ENCODE measurements at places on chromosomes 16 and 17.
A peak's percentile ranks its signal among the peaks of the same experiment; 100 is the strongest.

- DNase-seq, result peak; percentile 79
Measured at GRCh38 chr17:36722121-36722902, 120.9 kb downstream of the MRM1 start.

DNA sequence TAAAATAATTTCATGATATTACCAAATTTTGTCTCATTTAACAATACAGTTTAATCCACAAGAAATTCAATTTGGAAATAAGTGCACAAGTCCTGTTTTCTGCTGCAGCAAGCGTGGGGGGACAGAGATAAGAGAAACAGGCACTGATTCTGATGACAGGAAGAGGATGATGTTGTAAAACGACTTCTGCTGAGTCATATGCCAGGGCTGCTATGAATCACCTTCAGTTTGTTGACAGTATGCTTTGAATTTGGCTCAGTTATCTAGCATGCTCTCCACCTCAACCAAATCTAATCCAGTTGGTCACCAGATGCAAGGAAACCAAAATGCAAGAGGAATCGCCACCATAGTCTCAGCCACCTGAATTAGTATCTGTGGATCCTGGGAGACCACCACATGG is 244.1 kb upstream of the MON1B start:
- no peak for DNase-seq

DNA sequence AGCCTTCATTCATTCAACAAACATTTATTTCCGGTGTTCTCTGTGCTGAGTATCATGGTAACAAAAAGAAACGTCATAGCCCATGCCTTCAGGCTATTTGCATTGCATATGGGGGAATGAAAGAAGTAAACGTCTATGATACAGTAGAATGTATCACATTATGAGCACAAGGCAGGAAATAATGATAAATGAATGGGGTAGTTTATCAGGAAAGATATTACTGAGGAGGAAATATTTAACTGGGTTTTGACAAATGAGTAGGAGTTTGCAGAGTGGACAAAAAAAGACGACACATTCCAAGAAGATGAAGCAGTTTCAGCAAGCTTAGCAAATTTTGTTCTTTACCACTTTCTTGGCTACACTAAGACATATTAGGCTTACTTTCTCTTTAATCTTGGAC is 1.3 kb upstream of the KRTAP4-7 start:
- no peak for DNase-seq

DNA sequence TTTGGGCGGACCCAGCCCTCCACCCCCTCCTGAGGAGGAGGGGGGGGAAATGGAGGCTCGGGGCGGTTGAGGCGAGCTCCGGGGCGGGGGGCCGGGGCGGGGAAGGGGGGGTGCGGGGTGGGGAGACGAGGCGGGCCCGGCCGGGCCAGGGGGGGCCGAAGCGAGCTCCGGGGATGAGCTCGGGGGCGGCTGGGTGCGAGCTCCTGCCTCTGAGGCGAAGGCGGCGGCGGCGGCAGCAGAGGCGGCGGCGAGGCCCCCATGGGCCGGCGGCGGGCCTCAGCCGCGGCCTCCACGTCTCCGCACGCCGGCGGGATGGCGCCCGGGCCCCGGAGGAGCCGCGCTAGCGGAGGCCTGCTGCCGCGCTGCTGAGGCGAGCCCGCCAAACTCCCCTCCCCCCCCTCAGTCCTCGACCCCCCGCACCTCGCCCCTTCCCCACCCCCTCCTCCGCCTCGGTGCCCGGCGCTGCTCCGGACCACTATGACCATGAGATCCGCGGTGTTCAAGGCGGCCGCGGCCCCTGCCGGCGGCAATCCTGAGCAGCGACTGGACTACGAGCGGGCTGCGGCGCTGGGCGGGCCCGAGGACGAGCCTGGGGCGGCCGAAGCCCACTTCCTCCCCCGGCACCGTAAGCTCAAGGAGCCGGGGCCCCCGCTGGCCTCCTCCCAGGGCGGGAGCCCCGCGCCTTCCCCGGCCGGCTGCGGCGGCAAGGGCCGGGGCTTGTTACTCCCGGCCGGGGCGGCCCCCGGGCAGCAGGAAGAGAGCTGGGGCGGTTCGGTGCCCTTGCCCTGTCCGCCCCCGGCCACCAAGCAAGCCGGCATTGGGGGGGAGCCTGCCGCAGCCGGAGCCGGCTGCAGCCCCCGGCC is 596 bp downstream of the MSL1 start:
- DNase-seq, result no peak

- no peak for DNase-seq
Measured at GRCh38 chr17:42174126-42174783, 6.7 kb downstream of the KCNH4 start.

DNA sequence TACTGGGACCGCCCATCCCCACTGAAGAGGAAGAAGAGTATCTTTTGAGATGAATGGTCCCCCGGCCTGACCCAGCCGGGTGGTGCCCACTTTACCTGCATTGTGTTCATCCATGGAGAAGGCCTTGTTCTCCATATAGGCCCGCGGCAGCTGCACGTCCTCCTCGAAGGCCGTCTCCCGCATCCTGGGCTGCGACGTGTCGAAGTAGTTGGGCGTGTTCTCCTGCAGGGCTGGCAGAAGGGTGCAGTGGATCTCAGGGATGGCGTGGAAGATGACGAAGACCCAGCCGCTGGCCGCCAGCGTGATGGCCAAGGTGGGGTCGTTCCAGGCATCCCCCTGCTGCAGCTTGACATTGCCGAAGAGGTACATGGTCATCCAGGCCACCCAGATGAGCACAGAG is 12.9 kb downstream of the GPRC5B start:
- DNase-seq, result no peak

DNA sequence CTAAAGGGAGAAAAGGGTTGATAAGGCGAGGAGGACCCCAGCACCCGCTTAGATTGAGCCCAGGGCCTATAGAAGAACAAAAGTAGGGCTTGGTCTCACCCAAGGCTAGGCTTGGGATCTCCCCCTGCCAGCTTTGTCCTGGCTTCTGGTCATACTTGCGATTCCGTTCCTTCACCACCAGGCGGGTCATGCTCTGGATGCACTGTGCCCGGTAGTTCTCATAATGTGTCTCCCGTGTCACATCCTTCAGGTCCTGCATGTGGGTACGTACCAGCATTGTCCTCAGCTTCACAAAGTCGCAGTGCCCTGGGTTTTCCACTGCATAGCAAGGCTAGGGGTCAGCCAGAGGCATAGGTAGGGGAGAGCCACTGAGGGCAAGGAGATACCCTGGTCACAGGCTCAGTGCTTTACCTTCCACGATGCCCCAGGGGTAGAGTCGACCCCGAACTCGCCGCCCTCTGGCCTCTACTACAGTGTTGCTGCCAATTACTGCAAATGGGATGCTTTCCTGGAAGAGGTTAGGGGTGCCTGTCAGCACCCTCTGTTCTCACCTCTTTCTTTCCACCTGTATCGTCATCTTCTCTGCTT is 6.5 kb upstream of the MTMR4 start:
- DNase-seq, result no peak

DNA sequence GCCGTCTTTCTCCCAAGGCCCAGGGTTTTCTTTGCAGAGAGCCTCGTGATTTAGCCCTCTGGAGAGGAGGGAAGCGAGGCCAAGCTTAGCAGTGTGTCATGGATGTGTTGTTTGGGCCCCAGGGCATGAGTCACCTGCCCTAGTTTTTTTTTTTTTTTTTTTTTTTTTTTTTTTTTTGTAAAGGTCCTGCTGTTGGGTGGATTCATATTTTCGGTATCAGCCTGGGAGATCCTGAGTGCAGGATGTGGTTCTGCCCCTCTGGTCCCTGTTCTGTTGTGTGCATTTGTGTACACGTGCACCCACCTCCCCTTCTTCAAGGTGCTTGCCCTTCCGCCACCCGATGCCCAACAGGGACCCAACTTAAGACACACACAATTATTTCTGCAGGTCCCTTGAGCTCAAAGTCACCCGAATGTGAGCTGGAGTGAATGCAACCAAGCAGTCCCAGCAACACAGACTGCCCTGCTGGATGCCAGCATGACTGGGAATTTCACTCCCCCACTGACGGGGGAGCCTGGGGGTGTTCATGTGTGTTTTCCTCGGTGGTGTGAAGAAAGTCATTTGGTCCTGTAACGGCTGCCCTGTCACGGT is 265.8 kb upstream of the TNRC6C start:
- no peak for DNase-seq

GRCh38 chr17:17988427-17988945 is 15.8 kb downstream of the DRC3 start:
- no peak for DNase-seq

Measured in stimulated activated CD4-positive, alpha-beta T cell treated with anti-CD3 and anti-CD28 coated beads, TNF-alpha, amount 100 ng/mL, for 24 hours (primary cell).